Stimulated activated CD8-positive, alpha-beta memory T cell treated with anti-CD3 and anti-CD28 coated beads, Interleukin-4, amount 100 ng/mL, for 4 hours (primary cell): ENCODE measurements at places on chromosomes 6 and 20.
A peak's percentile ranks its signal among the peaks of the same experiment; 100 is the strongest.

GRCh38 chr20:25318471-25319240 lies 70.8 kb downstream of the PYGB start:
- no peak for DNase-seq

DNA sequence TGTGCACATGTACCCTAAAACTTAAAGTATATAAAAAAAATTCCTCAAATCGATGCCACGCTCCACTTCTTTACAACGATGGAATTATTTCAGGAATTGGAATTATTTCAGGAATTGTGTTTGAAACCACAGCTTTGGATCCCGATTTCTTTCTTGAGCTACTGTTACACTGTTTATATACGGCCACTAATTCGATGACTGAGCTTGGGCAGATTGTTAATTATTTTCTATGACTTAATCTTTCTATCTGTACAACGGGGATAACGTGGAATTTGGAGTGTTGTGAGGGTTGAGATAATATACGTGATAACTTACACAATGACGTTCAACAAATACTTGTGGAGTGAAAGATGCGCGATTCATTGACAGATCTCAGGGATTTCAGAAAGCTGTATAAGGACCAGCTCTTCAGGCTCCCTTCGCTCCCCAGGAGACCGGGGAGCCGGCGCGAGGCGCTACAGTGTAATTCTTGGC lies 171.3 kb downstream of the SLC16A10 start:
- DNase-seq, result no peak

DNA sequence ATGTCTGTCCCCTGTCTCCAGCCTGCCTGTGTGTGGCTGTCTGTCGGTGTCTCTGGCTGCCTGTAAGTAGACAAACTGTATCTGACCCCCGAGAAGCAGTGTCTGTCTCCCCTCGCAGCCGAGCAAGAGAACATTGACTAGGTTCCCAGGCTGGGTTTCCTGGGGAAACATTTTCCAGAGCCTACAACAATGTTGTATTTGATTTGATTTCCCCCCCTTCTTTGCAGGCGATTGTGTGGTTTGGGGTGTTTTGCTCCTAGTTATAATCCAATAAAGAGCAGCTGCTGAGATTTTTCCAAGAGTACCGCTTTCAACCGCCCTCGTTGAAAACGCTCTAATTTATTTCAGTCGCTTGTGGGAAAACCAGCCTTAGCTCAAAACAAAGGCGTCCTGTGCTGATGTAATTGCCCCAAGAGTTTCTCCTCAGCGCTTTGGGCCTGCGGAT lies 92.6 kb downstream of the CDC5L start:
- DNase-seq, result no peak

DNA sequence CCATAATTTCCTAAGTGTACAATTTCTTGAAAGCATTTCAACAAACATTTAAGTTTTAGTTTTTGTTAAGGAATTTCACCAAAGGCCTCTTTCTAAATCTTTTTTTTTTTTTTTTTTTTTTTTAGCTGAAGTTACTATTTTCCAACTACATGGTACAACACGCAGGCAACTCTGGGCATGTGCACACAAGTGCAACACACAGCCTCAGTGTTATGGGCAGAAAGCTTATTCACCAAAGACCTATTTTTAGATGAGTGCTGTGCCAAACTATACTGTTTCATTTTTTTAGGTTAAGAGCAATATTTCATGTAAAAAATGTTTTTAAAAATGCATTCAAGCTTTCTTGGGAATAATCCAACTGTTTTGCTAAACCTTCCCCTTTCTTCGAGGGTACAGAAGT lies 42.0 kb upstream of the MAP3K4 start:
- DNase-seq, result no peak

- no peak for DNase-seq
Observed at GRCh38 chr6:7846966-7847818, 63.4 kb downstream of the TXNDC5 start.

DNA sequence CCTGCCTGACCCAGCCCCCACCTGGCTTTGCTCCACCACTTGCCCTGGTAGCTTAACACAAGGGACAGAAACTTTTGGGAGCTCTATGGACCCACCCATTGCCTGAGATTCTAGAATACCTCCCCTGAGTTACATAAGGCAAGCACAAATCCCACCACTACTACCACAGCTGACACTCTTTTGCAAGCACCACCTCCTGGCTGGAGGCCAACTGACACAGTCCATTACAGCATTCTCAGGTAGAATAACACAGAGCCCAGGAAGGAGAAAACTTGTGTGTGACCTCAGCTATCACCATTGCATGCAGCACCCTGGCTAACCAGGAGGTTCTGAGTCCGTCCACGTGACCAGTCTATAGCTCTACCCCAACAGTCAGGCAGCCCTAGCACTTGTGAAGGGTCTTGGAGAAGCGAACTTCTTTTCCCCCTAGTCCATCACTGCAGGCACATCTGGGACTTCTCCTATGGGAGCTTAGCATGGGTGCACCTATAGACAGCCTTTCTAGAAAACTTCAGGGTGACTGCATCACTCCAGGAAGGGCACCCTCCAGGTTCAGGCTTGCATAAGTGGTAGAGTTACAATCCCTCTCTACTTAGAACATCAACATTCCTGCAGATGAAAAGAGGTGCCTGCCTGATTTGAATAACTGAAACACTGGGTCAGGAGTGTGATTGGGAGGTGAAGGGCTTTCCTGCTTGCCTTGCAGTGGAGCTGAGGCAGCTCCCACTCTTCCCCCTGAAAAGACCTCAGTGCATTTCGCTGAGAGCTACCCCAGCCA lies 30.1 kb downstream of the CITED2 start:
- DNase-seq, result no peak

DNA sequence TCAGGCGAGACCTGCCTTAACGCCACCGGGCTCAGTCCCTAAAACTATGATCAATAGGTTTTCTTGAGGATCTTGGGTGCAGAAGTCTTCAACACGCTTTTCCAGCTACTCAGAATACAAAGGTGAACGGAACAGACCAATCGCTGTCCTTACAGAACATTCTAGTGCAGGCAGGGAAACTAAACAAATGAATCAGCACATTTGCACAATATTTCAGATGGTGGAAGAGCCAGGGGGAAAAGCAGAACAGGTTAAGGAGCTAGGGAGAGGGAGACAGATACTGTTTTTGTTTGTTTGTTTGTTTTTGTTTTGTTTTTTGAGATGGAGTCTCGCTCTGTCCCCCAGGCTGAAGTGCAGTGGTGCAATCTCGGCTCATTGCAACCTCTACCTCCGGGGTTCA lies 271.1 kb downstream of the TFAP2C start:
- DNase-seq, result no peak

GRCh38 chr20:58688840-58689239 lies 3.8 kb upstream of the NPEPL1 start:
- no peak for DNase-seq

DNA sequence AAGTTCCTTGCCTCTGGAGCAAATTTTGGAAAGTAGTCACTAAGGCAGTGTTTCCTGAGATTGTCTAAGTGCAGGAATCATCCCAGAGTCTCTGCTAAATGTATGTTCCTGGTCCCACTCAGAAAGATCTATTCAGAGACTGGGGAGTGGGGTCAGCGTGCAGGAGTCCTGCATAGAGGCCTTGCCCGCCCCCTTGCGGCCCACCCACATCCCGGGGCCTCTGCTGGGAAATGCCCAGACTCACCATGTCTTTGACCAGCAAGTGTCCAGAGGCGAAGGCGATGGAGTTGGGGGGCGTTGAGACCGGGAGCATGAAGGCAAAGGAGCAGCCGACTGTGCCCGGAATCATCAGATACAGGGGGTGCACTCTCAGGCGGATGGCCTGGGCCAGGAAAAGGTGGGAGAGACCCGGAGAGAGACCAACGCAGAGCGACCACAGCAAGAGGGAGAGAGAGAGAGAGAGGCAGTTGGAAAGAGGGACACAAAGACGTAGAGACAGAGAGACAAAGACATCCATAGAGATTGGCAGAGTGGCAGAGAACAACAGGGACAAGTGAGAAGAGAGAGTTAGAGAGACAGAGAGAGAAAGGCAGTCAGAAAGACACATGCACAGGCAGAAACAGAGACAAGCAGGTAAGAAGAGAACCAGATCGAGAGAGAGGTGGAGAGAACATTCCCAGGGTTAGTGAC lies 12.9 kb upstream of the OCSTAMP start:
- no peak for DNase-seq

GRCh38 chr20:59495894-59496510 lies 108.3 kb upstream of the PHACTR3 start:
- DNase-seq, result peak; percentile 32

DNA sequence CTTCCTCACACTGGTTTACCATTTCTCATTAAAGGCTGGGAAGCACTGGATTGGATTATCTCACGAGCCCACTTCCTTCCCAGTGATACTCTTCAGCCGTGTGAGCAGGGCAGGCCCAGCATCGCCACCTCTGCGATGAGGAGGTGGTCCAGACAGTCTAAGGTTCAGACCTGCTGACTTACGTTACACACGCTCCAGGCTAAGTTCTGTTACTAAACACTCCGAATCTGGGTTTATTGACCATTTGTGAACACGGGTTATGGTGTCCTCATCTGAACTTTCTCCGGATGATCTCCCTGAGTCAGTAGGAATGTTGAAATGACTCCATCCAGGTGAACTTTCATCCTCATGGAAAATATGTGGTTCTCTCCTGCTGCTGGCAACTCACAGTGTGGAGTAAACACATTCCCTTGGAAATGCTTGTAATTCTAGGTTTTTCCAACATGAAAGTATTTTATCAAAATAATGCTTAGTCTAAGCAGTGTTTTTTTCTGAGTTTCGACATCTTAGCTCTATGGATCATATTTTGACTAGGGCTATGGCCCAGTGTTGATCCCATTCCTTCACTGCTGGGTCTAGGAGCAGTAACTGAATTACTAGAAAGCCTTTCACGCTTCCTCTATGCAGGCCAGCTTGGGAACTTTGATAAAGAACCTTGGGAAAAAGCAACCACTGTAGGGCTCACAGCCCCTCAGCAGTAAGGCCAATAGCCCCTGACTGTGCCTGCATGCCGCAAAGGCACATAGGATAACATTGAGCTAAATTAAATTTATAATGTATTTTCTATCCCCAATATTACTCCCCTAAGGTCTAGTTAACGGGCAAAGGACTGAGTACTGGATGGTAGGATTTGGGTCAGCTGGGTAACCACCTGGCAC lies 37.7 kb upstream of the PXDC1 start:
- DNase-seq, result no peak

DNA sequence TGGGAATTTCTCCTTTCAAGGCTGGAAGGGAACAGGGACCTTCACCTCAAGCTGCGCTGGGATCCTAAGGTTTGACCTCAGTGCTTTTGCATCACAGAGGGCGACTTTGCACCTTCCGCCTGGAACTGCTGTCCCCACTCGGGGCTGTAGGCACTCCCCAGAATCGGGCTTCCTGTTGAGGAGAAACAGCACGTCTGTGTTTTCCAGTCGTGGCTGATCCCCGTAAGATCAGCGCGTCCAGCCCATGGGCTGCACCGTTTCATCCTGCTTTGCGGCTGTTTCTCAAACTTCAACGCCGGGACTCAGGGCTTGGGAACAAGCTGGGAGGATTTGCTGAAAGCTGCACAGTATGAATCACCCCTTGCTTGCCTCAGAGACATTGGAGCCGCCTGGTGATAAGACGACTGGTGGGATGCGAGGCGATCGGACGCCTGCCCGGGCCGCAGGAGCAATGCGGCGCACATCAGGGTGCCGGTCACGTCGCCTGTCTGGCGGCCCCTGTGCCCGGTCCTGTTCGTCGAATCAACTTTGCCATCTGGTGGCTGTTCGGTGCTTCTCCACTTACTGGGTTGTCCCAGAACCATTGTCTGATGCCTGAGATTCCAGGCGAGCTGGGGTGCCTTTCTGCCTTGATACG lies 53.6 kb upstream of the FRMD1 start:
- DNase-seq, result no peak

DNA sequence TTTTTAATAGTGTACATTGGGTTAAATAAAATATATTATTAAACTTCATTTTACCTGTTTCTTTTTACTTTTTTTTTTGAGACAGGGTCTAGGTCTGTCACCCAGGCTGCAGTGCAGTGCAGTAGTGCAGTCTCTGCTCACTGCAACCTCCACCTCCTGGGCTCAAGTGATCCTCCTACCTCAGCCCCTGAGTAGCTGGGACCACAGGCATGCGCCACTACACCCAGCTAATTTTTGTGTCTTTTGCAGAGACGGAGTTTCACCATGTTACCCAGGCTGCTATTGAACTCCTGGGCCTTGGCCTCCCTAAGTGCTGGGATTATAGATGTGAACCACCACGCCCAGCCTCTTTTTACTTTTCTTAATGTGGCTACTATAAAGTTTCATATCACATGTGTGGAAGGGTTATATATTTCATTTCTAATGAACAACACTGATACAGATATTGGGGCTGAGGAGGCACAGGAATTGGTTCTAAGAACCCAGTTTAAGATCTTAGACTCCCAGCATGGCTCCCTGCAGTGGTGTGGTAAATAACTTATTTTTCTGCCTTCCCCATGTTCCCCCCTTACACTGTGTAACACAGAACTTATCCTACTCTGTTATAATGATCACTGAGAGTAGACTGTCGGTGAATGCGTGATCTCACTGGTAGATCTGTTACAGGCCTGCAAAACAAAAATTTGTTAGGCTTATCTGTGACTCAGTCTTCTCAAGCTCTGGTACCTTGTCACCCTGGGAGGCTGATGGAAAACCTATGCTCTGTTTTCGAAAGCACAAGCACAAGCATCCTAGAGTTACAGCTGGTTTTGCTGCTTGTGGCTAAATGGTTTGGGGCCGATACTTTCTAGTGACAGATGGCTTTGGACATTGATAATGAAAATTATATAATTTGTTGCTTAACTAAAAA lies 5.8 kb upstream of the ATXN1 start:
- no peak for DNase-seq

DNA sequence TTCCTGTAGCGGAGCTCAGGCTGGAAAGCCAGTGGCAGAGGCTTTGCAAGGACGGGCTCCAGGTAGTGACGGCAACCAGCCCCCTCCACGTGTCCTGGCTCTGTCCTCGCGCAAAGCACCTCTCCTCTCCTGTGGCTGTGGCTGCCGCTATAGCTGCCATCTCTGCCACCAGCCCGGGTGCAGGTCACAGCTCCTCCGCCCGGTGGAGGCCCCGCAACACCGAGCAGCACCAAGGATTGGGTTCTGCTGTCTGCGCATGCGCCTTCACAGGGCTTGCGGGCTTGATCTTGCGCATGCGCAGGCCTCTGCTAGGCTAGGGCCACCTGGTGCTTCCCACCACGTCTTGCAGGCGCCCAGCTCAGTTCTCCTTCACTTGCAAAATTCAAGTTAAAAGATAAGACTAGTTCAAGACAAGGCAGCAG lies 625.4 kb downstream of the QKI start:
- no peak for DNase-seq

DNA sequence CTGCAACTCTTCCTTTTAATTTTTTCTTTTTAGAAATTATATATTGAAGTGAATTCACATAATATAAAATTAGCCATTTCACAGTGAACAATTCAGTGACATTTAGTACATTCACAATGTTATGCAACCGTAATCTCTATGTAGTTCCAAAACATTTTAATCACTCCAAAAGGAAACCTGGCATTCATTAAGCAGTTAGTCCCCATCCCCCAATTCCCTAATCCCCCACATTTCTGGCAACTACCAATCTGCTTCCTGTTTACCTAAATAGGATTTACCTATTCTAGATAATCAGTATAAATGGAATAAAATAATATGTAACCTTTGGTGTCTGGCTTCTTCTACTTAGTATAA lies 8.5 kb upstream of the DDX27 start:
- DNase-seq, result no peak

GRCh38 chr6:136723780-136724179 lies 68.5 kb downstream of the MAP3K5 start:
- DNase-seq, result peak; percentile 46

GRCh38 chr6:24480705-24481104 lies 8.7 kb downstream of the GPLD1 start:
- no peak for DNase-seq

- DNase-seq, result no peak
Observed at GRCh38 chr6:45148278-45148677, 179.9 kb upstream of the RUNX2 start.
